NCI-H748 treated with DMSO at 0.1 percent for 48 hours (cell line): ENCODE measurements at places on chromosomes 1 and 21.
A peak's percentile ranks its signal among the peaks of the same experiment; 100 is the strongest.

- no peak for DNase-seq
These were observed 299.8 kb upstream of the USP25 start for GRCh38 chr21:15430023-15430422.

DNA sequence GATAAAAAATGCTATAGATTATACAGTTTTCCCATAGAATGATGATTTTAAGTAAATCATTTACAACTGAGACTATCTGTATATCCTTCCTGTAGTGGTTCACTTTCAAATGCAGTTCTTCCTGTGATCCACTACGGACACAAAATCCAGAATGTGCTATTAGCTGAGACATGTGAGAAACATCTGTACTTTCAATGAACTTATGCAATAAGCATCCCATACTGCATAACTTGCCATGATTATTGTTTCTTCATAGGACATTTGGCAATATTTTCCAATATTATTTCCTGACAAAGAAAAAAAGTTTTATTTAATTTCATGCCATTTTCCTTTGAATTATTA, 83.5 kb upstream of the PRDX6 start:
- no peak for DNase-seq

GRCh38 chr1:79896140-79896539, 889.6 kb upstream of the ADGRL4 start:
- DNase-seq = no peak

GRCh38 chr1:240946926-240947325, 335.0 kb upstream of the GREM2 start:
- no peak for DNase-seq

- DNase-seq = peak; percentile 9
These were observed 238 bp upstream of the SCP2 start for GRCh38 chr1:52926864-52927211.

DNA sequence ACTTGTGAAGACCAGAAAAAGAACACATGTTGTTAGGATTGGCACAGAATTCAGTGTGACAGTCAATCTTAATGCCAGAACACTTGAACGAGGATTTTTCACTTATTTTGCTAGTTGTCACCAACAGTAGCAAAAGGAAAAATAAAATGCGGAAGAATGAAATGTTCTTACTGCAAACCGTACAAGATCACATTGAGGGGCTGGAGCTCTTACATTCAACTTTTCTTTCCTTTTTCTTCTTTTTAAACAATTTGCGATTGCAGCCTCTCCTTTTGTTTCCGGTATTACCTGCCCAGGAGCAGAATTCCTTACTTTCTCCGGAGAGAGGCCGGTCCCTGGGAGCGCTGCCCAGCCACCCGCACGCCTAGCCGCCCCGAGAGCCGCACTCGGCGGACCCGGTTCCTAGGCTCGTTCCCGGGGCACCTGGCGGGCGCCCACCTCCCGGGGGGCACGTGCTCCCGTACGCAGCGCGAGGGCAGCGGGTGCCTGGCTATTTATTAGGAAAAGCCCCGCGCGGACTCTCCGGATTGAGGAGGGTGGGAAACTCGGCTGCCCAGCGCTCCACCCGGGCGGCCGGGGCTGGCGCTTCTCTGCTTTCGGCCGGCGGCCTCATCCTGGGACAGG, 1.2 kb upstream of the CAMTA1 start:
- DNase-seq = peak; percentile 24

- DNase-seq = no peak
These were observed 62.5 kb upstream of the ARHGAP29 start for GRCh38 chr1:94299627-94300553.
